ENCODE measurements at places on chromosomes 7 and 10.

- no peak for DNase-seq
These were observed 2.6 kb upstream of the OPN4 start for GRCh38 chr10:86651631-86652331.

GRCh38 chr10:62437696-62438095, 63.5 kb downstream of the ZNF365 start:
- peak; percentile 70 for DNase-seq

DNA sequence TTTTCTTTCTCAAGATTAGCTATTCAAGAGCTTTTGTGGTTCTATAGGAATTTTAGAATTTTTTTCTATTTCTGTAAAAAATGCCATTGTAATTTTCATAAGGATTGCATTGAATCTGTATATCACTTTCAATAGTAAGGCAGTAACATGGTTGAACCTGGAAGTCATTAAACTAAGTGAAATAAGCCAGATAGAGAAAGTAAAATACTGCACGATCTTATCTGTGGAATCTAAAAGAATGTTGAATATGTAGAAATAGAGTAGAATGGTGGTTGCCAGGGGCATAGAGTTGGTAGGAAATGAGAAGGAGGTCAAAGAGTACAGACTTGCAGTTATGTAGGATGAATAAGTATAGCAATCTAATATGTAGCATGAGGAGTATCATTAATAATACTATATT, 1073.5 kb upstream of the LRRN3 start:
- no peak for DNase-seq

GRCh38 chr10:89837165-89838043, 136.0 kb downstream of the KIF20B start:
- no peak for DNase-seq

DNA sequence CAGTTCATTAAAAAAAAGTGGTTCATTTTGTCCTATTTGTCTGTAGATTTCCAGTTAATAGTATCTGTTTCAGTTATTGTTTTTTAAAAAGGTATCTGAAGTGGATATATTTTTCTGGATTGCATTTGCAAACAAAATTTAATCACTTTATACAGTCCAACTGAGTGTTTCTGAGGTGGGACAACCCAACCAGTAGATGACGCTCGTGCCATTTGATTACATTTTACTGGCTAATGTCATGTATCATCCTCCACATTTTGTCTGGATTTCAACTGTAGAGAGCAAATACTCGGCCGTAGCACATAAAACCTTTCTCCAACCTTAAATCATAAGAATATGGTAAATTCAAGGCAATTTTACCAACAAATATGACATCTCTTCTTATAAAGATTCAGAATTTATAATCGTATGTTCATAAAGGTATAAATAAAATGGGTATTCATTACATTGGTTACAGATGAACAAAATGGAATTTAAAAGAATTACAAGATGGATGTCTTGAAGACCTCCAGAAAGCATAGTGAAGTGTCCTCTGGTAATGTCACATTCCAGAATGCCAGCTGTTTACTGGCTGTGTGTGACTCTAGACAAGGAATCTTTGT, 789.0 kb downstream of the PHTF2 start:
- peak; percentile 73 for DNase-seq

All from NCI-H82 (cell line).